ENCODE measurements at places on chromosomes 3 and 15. TPM values are rescaled to one million over a fixed set of nuclear protein-coding genes. Genes with fewer than 3 reads are reported as not detected.

The TMCO5A gene
- polyA plus RNA-seq = not detected

DNA sequence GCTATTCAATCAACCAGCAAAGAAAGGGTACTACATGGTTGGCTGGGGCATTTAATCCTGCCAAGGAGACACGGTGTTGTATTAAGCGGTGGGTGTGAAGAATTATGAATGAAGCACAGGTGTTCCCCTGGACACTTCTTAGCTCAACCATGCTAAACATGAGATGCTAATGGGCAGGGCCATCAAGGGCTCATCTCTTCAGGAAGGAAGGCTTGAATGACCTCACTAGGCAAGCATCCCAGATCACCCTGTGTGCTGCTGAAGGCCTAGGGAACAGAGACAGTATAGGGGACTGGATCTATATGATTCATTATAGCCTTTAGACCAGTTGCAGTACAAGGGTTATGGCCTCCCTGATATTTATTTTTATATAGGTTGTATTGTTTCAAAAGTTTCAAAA lies 221.3 kb upstream of the SLCO3A1 start:
- DNase-seq = no peak

DNA sequence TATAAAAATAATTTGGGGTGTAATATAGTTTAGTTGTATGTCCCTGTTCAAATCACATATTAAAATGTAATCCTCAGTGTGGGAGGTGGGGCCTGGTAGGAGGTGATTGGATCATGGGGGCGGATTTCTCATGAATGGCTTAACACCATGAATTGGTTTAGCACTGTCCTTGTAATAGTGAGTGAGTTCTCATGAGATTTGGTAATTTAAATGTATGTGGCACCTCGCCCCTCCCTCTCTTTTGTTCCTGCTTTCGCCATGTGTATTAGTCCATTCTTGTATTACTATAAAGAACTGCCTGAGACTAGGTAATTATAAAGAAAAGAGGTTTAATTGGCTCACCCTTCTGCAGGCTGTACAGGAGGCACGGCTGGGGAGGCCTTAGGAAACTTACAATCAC lies 83.9 kb downstream of the ANXA2 start:
- DNase-seq = no peak

The MITF gene
- polyA plus RNA-seq = 2.1 TPM

- no peak for DNase-seq
Measured at GRCh38 chr3:196082619-196082971, 705 bp upstream of the TFRC start.

- no peak for DNase-seq
Measured at GRCh38 chr3:147256739-147257138, 149.6 kb downstream of the ZIC4 start.

The LMLN gene
- 0.23 TPM for polyA plus RNA-seq

- no peak for DNase-seq
Measured at GRCh38 chr15:33699691-33700447, 268.4 kb upstream of the CHRM5 start.

The MKRN3 gene
- polyA plus RNA-seq = not detected

The SPINK8 gene
- not detected for polyA plus RNA-seq

DNA sequence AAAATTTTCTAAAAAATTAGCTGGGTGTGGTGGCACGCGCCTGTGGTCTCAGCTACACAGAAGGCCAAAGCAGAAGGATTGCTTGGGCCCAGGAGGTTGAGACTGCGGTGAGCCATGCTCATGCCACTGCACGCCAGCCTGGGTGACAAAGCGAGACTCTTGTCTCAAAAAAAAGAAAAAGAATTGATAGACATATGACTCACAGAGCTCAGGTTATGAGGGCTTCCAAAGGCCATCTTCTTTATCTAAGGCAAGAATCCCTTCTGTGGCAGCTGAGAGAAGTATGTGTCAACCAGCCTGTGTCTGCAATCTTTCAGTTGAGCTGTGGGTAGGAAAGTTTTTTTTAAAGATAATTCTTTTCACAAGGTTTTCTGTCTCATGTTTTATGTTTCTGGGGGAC lies 53.9 kb downstream of the MRPS25 start:
- no peak for DNase-seq

Data from sigmoid colon (tissue), 7 donors.